ENCODE measurements at places on chromosomes 6 and 20.

- DNase-seq = no peak
Measured at GRCh38 chr6:35694462-35694861, 5.7 kb upstream of the FKBP5 start.

GRCh38 chr6:148805777-148806176, 58.9 kb downstream of the UST start:
- DNase-seq = no peak

DNA sequence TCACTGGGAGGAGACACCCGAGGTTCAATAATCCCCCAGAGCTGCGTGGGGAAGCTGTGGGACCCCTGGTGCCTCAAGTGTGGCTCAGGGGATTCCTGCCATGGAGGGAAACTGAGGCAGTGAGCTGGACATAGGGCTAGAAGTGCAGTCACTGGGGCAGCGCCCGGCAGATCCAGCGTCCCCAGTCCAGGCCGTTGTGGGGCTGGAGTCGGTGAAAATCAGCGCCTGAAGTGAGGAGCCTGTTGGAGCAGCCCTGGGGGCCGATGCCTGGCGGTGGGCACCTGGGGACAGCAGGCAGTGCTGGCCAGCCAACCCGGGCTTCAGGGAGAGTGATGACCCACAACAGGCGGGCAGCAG, 2.2 kb upstream of the COL9A3 start:
- no peak for DNase-seq

- DNase-seq = peak; percentile 30
Measured at GRCh38 chr20:62409931-62410745, 3.1 kb upstream of the CABLES2 start.
